Hair follicle dermal papilla cell (primary cell): ENCODE measurements at places on chromosomes 3 and 15. TPM values are rescaled to one million over a fixed set of nuclear protein-coding genes. Genes with fewer than 3 reads are reported as not detected.

C3orf85 gene
- not detected in 2 replicates for total RNA-seq

SI gene
- not detected in 2 replicates for total RNA-seq

LYZL4 gene
- total RNA-seq = not detected in 2 replicates

DNAJB8 gene
- total RNA-seq = not detected in 2 replicates

FRMD5 gene
- total RNA-seq = 0.16 and 1.3 TPM in 2 replicates

CYP11A1 gene
- 0.36 and 0.81 TPM in 2 replicates for total RNA-seq

TBL1XR1 gene
- total RNA-seq = 130 and 138 TPM in 2 replicates

SEC22A gene
- 39.3 and 39.4 TPM in 2 replicates for total RNA-seq

ROBO2 gene
- total RNA-seq = 205 and 271 TPM in 2 replicates

PP2D1 gene
- not detected in 2 replicates for total RNA-seq

GRK7 gene
- 0.12 TPM in 1 of 2 replicates, not detected in the other for total RNA-seq

ITIH3 gene
- total RNA-seq = 1.1 TPM in 1 of 2 replicates, not detected in the other

TMEM44 gene
- total RNA-seq = 17.7 and 18.3 TPM in 2 replicates

PAK2 gene
- 40.2 and 41.9 TPM in 2 replicates for total RNA-seq

DAZL gene
- total RNA-seq = under 0.01 and 0.16 TPM in 2 replicates

MFGE8 gene
- 86.0 and 93.1 TPM in 2 replicates for total RNA-seq

ZNF106 gene
- 97.1 and 98.2 TPM in 2 replicates for total RNA-seq

LPCAT4 gene
- total RNA-seq = 5.7 and 8.4 TPM in 2 replicates

NDN gene
- total RNA-seq = 67.3 and 68.5 TPM in 2 replicates

GOLGA8R gene
- 1.8 and 4.0 TPM in 2 replicates for total RNA-seq

HYKK gene
- total RNA-seq = 1.9 and 3.1 TPM in 2 replicates

ITGB5 gene
- total RNA-seq = 403 and 435 TPM in 2 replicates

ZNF385D gene
- total RNA-seq = 1.2 and 1.6 TPM in 2 replicates

WDR93 gene
- not detected in 2 replicates for total RNA-seq

GASK1A gene
- 0.97 and 1.3 TPM in 2 replicates for total RNA-seq

IFT57 gene
- total RNA-seq = 44.0 and 46.0 TPM in 2 replicates

CFAP91 gene
- 0.32 and 0.73 TPM in 2 replicates for total RNA-seq

KBTBD13 gene
- total RNA-seq = not detected in 2 replicates

GRM2 gene
- under 0.01 TPM in 2 replicates for total RNA-seq

LIPC gene
- total RNA-seq = 1.6 and 4.4 TPM in 2 replicates

ARL14 gene
- total RNA-seq = not detected in 2 replicates

FILIP1L gene
- total RNA-seq = 8.9 and 11.0 TPM in 2 replicates

SEMA5B gene
- total RNA-seq = 0.12 TPM in 1 of 2 replicates, not detected in the other

CLRN1 gene
- 0.32 TPM in 1 of 2 replicates, not detected in the other for total RNA-seq

CPA3 gene
- 1.5 and 3.0 TPM in 2 replicates for total RNA-seq

PIK3R4 gene
- total RNA-seq = 20.4 and 36.2 TPM in 2 replicates

RGMA gene
- 5.8 and 7.5 TPM in 2 replicates for total RNA-seq

AMOTL2 gene
- 529 and 611 TPM in 2 replicates for total RNA-seq

PDIA5 gene
- total RNA-seq = 59.6 and 63.8 TPM in 2 replicates

CAMKV gene
- not detected in 2 replicates for total RNA-seq

GOLGA6L4 gene
- total RNA-seq = 1.3 and 1.5 TPM in 2 replicates

NR2F2 gene
- 3.5 and 4.9 TPM in 2 replicates for total RNA-seq

CCR3 gene
- total RNA-seq = not detected in 2 replicates

CHST2 gene
- 45.2 and 66.7 TPM in 2 replicates for total RNA-seq

CRABP1 gene
- 0.32 and 0.49 TPM in 2 replicates for total RNA-seq

ADAMTSL3 gene
- not detected in 2 replicates for total RNA-seq

HRG gene
- not detected in 2 replicates for total RNA-seq

CASR gene
- not detected in 2 replicates for total RNA-seq

ZNF860 gene
- 0.81 and 0.85 TPM in 2 replicates for total RNA-seq

MEX3B gene
- total RNA-seq = 2.3 and 4.4 TPM in 2 replicates

HDC gene
- not detected in 2 replicates for total RNA-seq
